ENCODE measurements at places on chromosomes 12 and 14.

GRCh38 chr12:88706286-88706685 lies 126.0 kb upstream of the KITLG start:
- DNase-seq, result peak; percentile 9

GRCh38 chr12:110916295-110916875 lies 4.0 kb downstream of the MYL2 start:
- peak; percentile 49 for DNase-seq

GRCh38 chr12:69085852-69086251 lies 152.9 kb upstream of the CPM start:
- DNase-seq, result no peak

- no peak for DNase-seq
Measured at GRCh38 chr12:64293654-64294364, 71.7 kb upstream of the KICS2 start.

DNA sequence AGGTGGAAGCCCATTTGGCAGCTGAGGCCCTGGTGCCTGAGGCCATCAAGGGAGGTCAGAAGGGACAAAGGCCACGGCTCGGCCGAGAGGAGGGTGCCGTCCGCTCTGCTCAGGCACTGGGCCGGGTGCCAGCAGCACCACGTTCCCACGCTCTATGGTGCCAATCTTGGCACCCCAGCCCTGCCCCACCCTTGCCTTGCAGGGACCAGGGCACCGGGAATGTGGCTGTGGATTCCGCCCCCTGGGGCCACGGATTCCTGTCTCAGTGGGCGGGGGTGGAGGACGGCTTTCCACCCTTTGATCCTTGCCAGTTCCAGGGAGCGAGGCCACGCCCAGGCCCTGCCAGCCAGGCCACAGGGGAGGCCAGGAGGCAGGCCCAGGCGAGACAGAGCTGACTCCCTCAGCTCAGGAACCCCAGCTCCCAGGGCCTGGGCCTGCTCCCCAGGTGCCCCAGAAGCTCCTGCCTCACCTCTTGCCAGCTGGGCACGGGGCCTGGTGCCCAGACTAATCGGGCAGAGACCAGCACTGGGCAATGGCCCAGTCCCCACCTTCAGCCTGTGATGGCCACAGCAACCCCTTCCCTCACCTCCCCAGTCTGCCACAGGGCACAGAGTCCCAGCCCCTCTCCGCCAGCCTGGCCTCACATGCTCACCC lies 26.4 kb upstream of the GPR132 start:
- DNase-seq, result peak; percentile 92

DNA sequence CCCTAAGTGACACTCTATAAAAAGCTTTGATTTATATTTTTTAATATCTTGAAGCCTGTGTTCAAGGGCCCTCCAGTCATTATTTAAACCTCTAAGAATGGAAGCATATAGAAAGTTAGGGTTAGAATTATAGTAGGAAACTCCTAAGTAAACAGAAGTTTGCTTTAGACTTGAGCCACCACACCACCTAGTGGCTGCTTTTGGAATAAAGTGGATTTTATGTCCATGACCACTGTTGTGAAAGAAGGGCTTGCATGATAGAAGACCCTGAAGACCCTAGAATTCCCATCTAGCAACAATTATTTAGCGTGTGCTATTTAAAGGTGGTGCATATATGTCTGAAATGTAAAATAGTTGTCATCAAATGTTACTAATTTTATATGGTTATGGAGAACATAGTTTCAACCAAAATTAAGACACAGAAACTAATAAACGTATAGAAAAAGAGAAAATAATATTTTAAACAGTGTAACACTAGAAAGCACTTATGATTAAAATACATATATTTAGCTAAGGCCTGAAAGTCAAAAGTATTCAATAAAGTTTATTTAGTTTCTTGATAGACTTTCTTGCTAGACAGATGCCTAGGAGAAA lies 21.3 kb downstream of the LRRIQ1 start:
- peak; percentile 64 for DNase-seq

Measured in epithelial cell of esophagus (primary cell).